ENCODE measurements at places on chromosomes 5 and 9.

GRCh38 chr9:8366161-8366926 is 566.8 kb upstream of the DMAC1 start:
- H3K27ac ChIP-seq = no peak overlapping the region
- no peak for DNase-seq
- no peaks in the 10 kb centered on the region for H3K27me3 ChIP-seq
- H3K4me3 ChIP-seq = no peak overlapping the region

DNA sequence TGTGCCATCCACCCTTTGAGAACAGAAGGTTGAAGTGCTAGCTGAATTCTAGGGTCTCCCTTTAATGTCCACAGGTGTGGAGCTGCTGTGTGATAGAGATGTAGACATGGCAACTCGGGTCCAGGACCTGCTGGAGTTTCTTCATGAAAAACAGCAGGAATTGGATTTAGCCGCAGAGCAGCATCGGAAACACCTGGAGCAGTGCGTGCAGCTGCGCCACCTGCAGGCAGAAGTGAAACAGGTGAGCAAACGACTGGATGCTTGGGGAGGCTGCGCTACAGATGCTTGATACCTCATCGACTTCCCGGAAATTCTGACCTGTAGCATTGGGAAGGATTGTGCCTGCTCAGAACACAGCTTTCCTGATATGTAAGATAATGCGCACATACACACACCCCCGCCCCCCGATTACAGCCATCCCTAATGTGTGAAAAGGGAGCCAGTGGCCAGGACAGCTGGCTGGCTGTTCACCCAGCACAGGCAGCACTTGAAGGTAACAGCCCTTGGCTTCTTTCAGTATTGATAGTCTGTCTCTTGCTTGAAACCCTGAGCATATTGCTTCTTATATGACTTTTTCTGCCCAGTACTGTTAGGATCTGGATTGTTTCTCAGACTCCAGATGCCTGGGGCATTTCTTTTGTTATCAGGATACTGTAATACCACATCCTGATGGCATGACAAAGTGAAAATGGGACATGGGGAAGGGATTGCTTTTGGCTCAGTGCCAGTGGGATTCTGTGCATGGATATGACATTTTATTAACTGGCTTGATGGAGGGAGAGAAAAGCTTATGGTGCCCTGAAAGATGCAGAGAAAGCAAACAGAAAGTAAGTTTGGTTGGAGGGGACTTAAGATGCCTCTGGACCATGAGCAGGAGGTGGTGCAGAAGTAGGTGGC is 216.8 kb upstream of the OTULINL start:
- no peaks in the 10 kb centered on the region for H3K4me1 ChIP-seq
- no peaks in the 10 kb centered on the region for H3K27me3 ChIP-seq
- no peak overlapping the region for H3K4me3 ChIP-seq
- H3K27ac ChIP-seq = no peak overlapping the region
- H3K36me3 ChIP-seq = peaks cover 86% of the 10 kb centered on the region
- no peak for DNase-seq

DNA sequence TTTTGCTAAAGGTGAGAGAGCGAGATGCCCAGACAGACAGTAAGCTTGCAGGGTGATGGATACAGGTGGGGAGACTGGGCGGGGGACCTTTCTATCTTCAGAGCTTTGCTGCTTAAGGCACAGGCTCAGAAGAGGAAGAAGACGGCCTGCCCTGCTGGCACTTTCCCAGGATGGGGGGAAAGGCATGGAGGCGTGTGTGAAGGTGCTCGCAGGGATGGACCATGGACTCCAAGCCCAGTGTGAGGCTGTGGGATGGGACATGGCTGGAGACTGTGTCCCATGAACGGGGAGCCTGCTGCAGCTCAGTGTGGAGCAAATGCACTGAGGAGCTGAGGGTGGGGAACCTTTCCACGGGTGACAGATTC is 243.2 kb upstream of the IRX4 start:
- no peak overlapping the region for H3K4me3 ChIP-seq
- no peaks in the 10 kb centered on the region for H3K36me3 ChIP-seq
- no peak overlapping the region for H3K27ac ChIP-seq
- H3K27me3 ChIP-seq = no peaks in the 10 kb centered on the region
- no peaks in the 10 kb centered on the region for H3K4me1 ChIP-seq

- H3K36me3 ChIP-seq = no peaks in the 10 kb centered on the region
- H3K27me3 ChIP-seq = no peaks in the 10 kb centered on the region
- peaks cover 4% of the 10 kb centered on the region for H3K4me1 ChIP-seq
These were observed 146.6 kb downstream of the ESM1 start for GRCh38 chr5:54838843-54839242.

- no peaks in the 10 kb centered on the region for H3K36me3 ChIP-seq
- H3K27me3 ChIP-seq = no peaks in the 10 kb centered on the region
- peaks cover 4% of the 10 kb centered on the region for H3K4me1 ChIP-seq
These were observed 6.4 kb upstream of the DCTN4 start for GRCh38 chr5:150765011-150765798.

DNA sequence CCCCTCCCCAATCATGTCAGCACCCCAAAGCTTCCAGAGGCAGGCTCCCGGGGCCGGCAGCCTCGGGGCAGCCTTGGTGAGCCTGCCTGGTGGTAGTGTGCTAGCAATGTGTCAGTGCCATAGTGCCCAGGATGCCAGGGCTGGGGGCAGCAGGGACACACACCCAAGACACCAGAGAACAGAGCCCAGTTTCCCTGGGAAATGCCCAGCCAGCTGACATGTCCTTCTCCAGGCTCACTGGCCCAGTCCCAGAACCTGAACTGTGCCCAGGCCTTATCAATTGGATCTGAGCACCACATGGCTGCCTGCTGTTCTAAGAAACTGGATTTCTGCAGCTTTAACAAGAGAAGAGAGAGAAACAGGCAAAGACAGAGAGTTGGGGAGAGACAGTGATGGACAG is 74.9 kb upstream of the LRRTM2 start:
- H3K4me3 ChIP-seq = no peak overlapping the region
- DNase-seq = peak; percentile 60
- H3K27me3 ChIP-seq = no peaks in the 10 kb centered on the region
- H3K27ac ChIP-seq = peak overlapping the region; percentile 14
- H3K4me1 ChIP-seq = peaks cover 36% of the 10 kb centered on the region

DNA sequence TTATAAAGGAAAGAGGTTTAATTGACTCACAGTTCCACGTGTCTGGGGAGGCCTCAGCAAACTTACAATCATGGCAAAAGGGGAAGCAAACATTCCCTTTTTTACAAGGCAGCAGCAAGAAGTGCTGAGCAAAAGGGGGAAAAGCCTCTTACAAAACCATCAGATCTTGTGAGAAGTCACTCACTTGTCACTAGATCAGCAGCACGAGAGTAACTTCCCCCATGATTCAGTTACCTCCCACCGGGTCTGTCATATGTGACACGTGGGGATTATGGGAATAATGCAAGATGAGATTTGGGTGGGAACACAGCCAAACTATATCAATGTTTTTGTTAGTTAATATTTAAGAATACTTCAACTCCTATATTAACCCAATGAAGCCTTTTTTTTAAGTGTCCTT is 275.2 kb upstream of the CDH9 start:
- no peak overlapping the region for H3K27ac ChIP-seq
- no peaks in the 10 kb centered on the region for H3K27me3 ChIP-seq
- no peaks in the 10 kb centered on the region for H3K4me1 ChIP-seq
- DNase-seq = no peak
- H3K36me3 ChIP-seq = no peaks in the 10 kb centered on the region

- H3K27ac ChIP-seq = no peak overlapping the region
- H3K4me3 ChIP-seq = no peak overlapping the region
These were observed 28.8 kb downstream of the CAMK4 start for GRCh38 chr5:111252799-111253545.

DNA sequence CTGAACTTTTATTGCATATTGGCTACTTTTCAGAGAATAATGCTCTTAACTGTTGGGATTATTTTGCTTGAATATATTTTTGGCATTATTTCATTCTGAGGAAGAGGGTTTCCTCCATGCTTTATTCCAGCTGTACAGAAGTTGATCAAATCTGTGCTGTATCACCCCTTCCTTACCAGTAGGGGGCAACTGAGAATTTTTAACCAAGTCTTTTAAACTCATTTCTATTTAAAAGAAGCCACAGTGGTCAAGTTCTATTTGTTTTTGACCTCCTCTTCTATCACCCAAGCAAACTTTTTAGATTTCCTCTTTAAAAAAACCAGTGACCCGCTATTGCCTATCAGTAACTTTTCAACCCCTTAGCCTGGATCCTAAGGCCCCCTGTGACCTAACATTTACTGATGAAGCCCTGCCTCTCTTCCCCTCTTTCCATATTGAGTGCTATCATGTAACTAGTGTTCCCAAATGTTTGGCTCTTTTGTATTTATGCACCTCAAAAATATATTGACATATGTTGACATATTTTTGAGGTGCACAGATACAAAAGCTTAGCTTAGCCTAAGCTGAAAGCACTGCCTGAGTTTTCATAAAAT is 80.6 kb downstream of the FBXO4 start:
- H3K27me3 ChIP-seq = no peaks in the 10 kb centered on the region
- no peak overlapping the region for H3K27ac ChIP-seq
- H3K4me3 ChIP-seq = no peak overlapping the region

GRCh38 chr5:171630350-171631065 is 155.1 kb upstream of the SMIM23 start:
- H3K36me3 ChIP-seq = no peaks in the 10 kb centered on the region
- DNase-seq = no peak
- H3K27ac ChIP-seq = no peak overlapping the region

Data from ascending aorta (tissue), 2 donors.